Dorsolateral prefrontal cortex (tissue), 122 donors: ENCODE measurements at places on chromosomes 3 and 15.

DNA sequence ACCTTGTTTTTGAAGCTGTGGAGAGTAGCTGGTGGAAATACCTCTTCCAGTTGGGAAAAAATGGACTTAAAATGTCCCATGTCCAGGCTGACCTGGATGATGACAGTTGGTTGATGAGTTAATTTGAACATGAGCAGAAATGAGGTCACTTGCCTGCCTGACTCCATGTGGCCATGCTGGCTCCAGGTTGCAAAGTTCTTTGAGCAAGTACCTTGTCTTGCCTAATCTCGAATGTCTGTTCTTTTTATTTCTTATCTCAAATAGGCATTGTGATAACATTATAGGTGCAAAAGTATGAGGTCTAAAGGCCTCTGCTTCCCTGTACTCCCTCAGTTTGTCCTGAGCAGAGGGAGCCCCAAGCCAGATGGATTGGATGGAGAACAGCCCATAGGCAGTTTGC lies 9.0 kb downstream of the MAPKBP1 start:
- DNase-seq, result no peak

GRCh38 chr15:83653639-83654378 lies at the start of gene ADAMTSL3:
ADAMTSL3 (plus strand) TSS chr15:83654123; CDS start chr15:83655762, 1,639 bp downstream.
- peak; percentile 71 for DNase-seq

GRCh38 chr3:100160521-100160920 lies 46.2 kb upstream of the FILIP1L start:
- DNase-seq, result no peak

- no peak for DNase-seq
Measured at GRCh38 chr3:144875211-144875610, 903.6 kb downstream of the DIPK2A start.

- no peak for DNase-seq
Measured at GRCh38 chr15:36468746-36469145, 110.7 kb upstream of the CDIN1 start.

- DNase-seq, result no peak
Measured at GRCh38 chr3:101066711-101067129, 73.5 kb upstream of the ABI3BP start.

- no peak for DNase-seq
Measured at GRCh38 chr3:14265246-14265962, 86.8 kb downstream of the LSM3 start.

GRCh38 chr3:126350502-126351085 lies 6.6 kb downstream of the KLF15 start:
- peak; percentile 24 for DNase-seq

DNA sequence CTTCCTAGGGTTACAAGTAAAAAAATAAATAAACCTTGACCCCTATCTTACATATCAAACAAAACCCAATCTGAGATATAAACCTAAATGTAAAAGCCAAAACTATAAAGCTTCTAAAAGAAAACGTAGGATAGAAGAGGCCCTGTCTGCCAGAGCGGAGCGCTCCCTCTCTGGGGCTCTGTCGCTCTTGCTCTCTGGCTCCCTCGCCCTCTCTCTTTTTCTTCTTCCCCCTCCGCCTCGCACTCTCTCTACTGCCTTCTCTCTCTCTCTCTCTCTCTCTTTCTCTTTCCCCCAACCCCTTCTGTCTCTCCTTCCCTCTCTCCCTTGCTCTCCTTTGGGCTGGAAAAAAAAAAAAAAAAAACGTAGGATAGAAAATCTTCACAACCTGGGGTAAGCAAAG lies 21.6 kb downstream of the RYK start:
- no peak for DNase-seq

DNA sequence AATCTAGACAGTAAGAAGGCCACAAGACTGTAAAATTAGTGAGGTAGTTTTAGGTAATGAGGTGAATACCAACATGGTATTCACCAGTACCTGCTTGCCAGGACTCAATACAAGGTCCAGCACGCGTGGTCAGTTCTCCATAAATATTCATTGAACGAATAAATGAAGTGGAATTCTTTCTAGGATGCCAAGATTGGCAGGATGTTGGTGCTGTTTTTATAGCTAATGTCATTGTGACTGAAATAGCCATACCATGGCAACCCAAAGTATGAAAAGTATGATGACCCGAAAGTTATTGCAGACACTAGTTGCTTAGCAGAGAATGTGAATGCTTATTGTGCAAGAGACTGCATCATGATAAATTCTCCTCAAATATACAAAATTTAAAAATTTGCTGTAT lies 307.2 kb downstream of the KCNH8 start:
- no peak for DNase-seq

GRCh38 chr15:91152896-91153581 lies 53.0 kb downstream of the SV2B start:
- DNase-seq, result no peak

DNA sequence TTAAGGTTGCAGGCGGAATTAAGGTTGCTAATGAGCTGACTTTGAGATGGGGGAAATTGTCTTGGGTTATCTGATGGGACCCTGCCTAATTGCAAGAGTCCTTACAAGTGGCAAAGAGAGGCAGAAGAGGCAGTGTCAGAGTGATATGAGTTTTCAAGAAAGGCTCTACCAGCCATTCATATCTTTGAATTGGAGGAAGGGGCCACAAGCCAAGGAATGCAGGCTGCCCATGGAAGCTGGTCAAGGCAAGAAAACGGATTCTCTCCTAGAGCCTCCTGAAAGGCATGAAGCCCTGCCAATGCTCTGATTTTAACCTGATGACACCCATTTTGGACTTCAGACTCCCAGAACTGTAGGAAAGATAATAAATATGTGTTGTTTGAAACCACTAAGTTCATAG lies 20.6 kb upstream of the SMAD6 start:
- no peak for DNase-seq
